Activated CD4-positive, alpha-beta T cell treated with anti-CD3 and anti-CD28 coated beads, Interleukin-2, Interleukin-6, amounts not matched to agents 100 ng/mL and 50 ng/mL, durations not matched to agents 16 hours and 8 hours (primary cell): ENCODE measurements at places on chromosomes 5 and 9.

GRCh38 chr9:127283917-127284497 is 19.4 kb downstream of the GARNL3 start:
- DNase-seq = peak; percentile 16

DNA sequence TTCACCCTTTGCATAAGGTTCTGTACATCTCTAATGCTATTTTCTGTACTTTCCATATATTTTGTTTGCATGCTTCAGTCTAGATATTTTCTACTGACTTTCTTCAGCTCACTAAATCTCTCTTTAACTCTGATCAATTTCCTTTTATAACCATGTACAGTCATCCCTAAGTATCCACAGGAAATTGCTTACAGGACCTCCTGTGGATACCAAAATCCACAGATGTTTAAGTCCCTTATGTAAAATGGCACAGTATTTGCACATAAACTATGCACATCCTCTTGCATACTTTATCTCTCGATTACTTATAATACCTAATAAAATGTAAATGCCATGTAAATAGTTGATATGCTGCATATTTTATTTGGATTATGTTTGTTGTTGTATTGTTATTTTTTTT is 442.1 kb downstream of the TLE4 start:
- no peak for DNase-seq

GRCh38 chr5:32843531-32843895 is 132.4 kb downstream of the NPR3 start:
- no peak for DNase-seq

DNA sequence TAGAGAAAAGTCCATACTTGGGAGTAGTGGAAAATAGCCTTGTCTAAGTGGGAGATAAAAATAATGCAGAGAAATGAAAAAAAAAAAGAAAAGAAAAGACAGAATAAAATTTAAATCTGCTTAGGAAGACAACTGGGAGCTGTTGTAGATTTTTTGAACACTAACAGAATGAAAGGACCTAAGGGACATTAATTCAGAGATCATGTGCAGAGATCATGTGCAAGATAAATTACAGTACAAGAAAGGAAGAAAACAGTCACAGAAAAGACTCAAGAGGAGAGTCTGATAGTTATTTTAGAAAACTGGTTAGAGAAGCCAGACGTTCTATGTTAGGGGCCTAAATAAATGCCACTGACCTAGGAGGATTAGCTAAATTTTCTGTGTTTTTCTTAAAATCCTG is 1226.8 kb upstream of the NUDT12 start:
- no peak for DNase-seq

- no peak for DNase-seq
Measured at GRCh38 chr5:155727512-155728145, 599.3 kb upstream of the SGCD start.

- DNase-seq = no peak
Measured at GRCh38 chr5:1481959-1482331, 36.7 kb upstream of the SLC6A3 start.

DNA sequence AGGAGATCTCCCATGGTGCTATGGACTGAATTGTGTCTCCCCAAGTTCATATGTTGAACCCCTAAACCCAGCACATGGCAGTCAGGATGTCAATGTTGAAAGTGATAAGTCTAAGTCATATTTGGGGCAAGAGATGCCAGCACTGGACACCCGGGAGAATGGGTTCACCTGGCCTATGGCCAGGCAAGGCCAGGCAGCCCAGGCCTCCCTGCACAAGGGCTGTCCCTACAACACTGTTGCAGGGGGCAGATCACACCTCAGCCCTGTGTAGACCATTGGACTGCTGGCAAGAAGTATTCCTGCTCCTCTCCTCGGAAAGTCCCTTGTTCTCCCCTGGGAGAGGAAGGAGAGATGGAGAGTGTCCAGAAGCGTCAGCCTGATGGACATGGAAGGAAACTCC is 240.5 kb downstream of the GADD45G start:
- DNase-seq = no peak

- DNase-seq = no peak
Measured at GRCh38 chr9:76617497-76618175, 146.6 kb upstream of the PCA3 start.

GRCh38 chr9:136138566-136138965 is 19.9 kb upstream of the TMEM250 start:
- DNase-seq = peak; percentile 51

- DNase-seq = no peak
Measured at GRCh38 chr5:72256536-72256935, 63.5 kb downstream of the MRPS27 start.

- no peak for DNase-seq
Measured at GRCh38 chr5:11224436-11225187, 463.6 kb upstream of the DAP start.

GRCh38 chr5:137069358-137069757 is 429.8 kb downstream of the SPOCK1 start:
- no peak for DNase-seq

DNA sequence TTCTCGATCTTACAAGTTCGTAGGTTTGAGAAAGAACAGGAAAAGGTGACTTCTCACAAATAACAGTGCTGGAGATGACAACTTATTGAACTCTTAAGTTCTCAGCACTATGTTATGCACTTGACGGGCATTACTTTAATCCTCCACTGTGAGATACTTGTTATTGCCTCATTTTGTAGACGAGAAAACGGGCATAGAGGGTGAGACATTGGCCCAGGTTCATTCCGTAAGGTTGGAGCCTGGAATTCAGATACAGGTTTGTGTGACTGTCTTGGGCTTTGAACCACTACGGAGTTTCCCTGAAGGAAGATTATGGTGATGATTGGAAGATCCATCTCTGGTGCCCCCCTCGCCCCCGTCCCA is 657 bp downstream of the MAT2B start:
- DNase-seq = no peak

DNA sequence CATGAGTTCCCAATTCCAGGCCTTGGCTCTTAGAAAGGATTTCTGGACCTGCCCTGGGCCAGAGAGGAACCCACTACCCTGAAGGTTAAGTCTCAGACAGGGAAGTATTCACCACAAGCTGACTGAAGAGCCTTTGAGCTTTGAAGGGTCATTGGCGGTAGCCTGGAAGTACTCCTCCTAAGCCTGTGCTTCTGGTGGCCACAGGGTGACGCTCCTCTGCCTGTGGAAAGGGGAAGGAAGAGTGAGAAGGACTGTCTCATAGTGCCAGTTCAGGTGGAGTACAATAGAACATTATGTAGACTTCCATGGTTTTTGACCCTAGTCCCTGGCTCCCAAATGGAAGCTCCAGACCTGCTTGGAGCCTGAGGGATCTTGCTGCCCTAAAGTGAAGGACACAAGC is 1233.2 kb upstream of the CDH6 start:
- DNase-seq = no peak

DNA sequence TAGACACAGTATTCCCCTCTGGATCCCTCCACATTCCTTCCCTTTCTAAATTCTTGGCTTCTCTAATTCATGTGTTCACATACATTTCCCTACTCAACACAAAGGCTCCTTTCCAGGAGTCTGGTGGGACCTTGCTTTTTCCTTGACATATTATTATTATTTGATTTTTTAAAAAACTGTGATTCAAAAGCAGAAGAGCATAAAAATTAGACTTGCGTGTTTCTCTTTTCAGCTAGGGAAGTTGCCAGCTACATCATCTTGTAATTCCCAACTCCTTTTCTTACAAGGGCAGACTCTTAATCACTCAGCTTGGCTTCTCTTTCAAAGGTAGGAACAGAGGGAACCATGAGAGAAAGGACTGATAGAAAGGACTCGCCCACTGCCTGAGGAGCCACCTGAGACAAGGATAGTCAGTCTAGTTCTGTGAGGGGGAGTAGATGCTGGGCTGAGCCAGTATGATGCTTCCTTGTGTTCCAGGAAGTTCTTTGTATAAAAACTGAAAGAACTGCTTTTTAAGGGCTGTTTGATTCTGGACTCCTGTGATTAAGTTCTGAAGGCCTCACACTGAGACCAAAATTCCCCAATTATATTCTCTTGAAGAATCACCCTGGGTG is 51.0 kb upstream of the DPYSL3 start:
- no peak for DNase-seq

- no peak for DNase-seq
Measured at GRCh38 chr5:56900395-56900794, 9.0 kb upstream of the SETD9 start.

- no peak for DNase-seq
Measured at GRCh38 chr5:58013542-58014258, 446.2 kb downstream of the PLK2 start.

- DNase-seq = no peak
Measured at GRCh38 chr5:68725905-68726683, 367.7 kb upstream of the SLC30A5 start.

DNA sequence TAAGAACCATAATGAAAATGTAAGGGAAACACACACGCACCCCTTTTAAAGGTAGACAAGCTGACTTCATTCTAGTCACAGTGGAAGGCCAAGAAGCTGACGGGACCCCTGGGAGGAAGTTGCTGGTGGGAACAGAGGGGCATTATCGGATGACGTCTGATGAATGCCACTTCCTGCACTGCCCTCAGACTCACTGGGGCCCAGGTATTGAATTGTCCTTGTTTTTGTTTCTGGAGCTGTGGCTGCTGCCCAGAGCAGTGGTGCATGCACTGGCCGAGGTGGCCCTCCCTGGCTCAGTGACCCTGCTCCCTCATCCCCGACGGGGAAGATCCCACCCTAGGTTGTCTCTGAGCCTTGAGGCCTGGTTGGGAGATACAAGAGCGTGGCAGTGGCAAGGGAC is 15.3 kb upstream of the RPL26L1 start:
- DNase-seq = no peak

DNA sequence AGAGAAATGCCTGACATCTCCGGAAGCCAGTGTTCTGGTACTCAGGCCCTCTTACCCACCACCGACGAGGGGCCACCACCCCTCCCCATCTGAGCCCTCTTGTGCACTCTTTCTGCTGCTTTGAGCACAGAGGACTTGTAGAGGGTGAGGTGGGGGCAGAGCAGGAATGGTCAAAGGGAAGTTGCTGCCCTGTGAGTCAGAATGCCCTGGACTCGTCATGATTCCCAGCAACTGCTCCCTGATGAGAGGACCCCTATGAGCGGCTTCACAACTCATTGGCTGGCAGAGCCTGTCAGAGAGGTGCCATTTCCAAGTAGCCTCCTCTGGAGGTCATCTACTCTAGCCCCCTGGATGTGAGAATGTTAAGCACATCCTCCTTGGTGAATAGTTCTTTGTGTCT is 845 bp downstream of the ECSCR start:
- no peak for DNase-seq

DNA sequence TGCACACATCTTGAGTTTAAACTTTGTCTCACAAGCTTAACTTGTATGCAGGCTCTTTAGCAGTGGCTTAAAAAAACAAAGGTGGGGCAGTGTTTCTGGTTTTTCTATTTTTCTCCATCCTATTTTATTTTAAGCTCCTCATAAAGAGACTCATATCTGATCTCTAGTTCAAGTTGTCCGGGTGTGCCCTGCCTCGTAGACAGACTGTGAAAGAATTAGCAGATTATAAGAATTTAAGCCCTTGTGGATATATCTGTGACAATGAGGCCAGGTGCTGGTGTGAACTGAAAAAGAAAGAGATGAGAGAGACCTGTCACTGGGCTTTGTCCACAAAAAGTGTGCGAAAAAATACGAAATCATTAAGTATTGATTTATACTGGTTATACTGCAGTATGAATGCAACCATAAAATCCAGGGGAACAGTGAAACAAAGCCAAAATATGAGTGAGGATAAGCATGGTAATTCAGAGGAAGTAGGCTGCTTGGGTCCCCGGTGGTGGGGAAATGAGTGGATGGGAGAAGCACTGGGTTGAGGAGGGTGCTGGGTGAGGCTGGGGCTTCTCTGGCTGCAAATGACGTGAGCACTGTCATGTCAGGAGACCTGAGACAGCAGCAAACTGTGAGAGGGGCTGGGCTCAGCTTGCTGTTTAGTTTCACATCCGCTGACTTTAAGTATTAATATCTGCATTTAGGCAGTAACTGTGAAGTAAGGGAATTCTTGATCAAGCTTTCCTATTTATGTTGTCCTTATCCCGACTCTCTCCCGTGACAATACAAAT is 179.7 kb upstream of the ANKRD55 start:
- peak; percentile 20 for DNase-seq

DNA sequence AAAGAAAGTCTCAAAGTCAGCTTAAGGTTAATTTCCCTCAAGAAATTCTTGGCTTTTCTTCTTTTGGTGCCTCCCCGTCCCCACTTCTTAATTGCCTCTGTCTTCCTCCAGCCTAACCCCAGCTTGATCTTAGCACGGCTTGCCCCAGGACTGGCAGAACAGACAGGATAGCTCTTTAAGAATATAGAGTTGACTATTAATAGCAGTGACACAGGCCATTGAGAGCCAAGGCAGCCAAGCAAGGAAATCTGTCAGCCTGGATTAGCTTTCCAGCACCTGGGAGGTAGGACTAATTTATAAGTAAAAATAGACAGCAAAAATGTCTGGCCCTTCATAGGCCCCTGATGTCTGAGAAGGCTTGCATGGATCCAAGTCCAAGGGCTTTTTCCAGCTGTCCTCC is 384.6 kb upstream of the SLC30A5 start:
- no peak for DNase-seq

DNA sequence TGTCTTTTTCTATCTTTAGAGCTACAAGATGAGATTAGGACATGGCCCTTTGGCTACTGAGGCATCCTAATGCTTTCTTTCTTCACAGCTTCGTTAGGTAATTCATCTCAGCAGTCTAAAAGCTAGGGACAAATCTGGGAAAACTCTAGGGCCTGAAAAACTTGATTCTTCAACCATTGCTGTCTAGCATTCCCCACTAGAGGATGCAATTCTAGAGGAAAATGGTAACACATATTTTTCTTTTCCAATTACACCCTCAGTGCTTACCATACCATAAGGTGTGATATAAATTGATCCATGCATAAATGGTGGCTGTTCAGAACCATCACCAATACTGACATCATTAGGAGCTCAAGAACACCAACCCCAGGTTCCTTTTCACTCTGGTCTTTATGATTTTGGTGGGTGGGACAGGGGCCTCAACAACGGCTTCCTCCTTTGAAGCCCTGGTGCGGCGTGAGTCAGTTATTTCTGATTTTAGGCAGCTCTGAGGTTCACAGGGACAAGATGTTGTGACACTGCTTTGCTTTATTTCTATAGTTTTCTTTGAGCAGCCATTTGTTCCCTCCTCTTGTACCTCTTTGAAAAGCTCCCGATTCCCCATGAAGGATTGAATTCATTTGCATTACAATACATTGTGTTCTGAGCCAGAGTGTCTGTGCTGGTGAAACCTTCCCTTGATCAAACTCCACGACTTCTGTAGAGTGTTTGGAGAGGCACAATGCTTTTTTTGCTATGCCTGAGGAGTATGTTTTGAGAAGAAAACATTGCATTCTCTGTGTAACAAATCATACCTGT is 526.0 kb upstream of the TRPC7 start:
- no peak for DNase-seq
